ENCODE measurements at places on chromosomes 16 and 17.

- DNase-seq = no peak
Measured at GRCh38 chr17:18225642-18226283, 328 bp downstream of the LLGL1 start.

GRCh38 chr17:39705786-39706348, 6.0 kb downstream of the ERBB2 start:
- DNase-seq = no peak

DNA sequence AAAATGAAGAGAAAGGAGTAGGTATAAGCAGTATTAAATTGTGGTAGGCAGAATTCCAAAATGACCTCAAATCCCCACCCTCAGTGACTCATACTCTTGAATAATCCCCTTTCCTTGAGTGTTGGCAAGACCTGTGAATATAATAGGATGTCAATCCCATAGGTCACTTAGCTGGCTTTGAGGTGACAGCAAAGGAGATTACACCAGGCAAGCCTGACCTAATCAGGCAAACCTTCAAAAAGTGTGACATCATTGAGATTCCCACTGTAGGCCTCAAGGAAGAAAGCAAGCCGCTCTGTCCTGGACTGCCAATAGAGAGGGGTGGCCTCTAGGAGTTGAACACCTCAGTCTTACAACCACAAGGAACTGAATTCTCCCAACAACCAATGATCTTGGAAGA, 535.2 kb downstream of the RBFOX1 start:
- no peak for DNase-seq

- DNase-seq = no peak
Measured at GRCh38 chr16:67166598-67167168, 2.1 kb downstream of the HSF4 start.

DNA sequence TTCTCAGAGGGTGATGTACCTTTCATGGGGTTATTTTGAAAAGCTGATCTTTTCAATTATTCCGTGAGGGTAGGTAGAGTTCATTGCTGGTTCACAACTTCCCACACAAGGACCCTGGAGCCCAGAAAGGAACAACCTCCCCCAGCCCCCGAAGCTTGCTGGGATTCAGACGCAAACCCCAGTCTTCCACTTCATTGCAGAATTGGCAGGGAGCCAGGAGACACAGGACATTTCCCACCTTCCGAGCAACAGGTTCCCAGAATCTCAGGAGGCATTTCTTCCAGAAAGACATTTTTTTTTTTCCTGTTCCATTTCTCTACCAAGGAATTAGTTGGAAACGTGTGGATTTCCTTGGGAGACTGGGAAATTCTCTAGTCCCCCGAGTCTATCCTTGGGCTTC, 106.1 kb downstream of the GP2 start:
- DNase-seq = no peak

DNA sequence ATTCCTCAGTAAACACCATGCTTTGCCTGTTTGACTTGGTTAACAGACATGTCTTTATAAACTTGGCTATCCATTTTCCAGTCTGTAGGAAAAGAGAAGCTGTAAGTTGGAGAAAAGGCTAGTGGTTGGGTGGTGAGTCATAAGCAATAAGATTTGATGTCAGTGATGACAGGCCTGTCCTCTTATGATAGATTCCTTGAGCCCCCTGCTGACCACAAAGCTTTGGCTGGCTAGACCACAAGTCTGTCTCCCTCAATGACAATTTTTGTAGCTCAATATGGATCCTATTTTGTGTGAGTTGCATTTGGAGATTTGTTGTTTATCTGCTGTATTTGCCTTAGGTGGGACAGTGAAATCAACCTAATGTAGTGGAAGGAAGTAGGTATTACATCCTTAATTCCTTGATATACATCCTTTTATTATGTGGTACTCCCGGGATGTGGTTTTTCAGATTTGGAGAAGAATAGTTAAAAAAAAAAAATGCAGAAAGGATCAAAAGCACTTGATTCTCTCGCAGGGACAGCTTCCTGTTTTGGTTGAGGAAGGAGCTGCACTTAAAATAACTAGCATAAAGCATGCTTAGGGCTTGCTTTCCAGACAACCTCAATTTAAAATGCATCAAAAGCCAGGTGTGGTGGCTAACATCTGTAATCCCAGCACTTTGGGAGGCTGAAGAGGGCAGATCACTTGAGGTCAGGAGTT, 67.4 kb downstream of the SIAH1 start:
- DNase-seq = peak; percentile 79

DNA sequence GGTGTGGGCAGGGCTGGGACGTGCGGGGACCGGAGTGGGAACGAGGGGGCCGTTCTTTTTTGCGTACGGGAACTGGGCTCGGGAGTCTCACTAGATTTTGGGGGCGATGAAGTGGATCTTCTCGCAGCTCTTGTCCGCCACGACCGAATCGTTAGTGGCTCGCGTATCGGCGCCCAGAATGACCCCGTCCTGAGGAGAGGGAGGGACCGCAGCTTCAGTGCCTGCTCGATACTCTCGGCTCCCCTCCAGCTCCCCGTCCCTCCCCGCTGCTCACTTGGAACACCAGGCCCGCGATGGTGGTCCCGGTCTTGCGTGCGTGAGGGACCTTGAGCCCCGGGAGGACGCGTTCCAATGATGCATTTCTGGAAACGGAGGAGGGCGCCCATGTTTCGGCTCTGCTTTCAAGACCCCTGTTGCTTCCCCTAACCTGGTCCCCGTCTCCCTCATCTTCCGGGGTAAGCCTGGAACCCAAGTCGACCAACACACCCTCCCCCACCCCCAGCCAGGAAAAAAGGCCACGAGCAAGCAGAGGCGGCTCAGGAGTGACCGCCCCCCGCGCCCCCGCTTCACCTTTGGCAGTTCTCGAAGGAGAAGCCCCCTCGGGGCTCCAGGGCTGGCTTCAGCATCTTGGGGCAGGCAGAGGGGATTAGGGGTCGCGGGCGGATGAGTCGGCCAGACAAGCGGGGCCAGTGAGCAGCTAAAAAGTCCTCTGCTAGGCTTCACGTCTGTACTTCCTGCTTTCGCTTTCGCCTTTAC, at the start of gene PSMB10:
Gene PSMB10 (minus strand): TSS at position 727 of the 756 bp plus-strand sequence. CDS start 101 bp downstream, at position 626.
- peak; percentile 68 for DNase-seq

- no peak for DNase-seq
Measured at GRCh38 chr17:10055262-10055975, 143.0 kb downstream of the GAS7 start.

DNA sequence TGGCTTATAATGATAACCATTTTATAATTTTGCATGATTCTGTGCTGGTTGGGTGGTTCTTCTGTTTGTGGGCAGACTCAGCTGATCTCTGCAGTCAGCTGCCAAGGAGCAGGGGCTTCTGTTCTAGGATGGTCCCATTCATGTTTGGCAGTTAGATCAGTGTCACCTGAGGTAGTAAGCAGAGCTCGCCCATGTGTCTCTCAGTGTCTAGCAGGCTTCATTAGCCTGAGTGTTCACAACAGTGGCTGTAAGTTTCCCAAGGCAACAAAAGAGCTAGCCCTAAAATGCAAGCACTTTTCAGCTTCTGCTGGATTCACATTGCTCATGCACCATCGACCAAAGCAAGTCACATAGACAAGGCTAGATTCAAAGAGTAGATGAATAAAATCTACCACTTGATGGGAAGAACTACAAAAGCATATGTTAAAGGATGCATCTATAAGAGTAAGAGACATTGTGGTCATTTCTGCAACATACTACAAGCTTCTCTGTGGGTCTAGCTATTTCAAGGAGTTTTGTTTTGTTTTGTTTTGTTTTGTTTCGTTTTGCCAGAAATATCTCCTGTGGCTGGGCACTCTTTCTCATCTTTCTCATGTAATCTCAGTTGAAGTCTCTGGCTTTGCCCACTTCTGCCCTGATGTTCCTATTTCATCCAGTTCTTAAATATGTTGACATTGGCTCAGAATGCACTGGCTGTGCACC, 180.8 kb downstream of the HS3ST4 start:
- no peak for DNase-seq

GRCh38 chr17:71980171-71980570, 140.6 kb upstream of the SOX9 start:
- DNase-seq = no peak

DNA sequence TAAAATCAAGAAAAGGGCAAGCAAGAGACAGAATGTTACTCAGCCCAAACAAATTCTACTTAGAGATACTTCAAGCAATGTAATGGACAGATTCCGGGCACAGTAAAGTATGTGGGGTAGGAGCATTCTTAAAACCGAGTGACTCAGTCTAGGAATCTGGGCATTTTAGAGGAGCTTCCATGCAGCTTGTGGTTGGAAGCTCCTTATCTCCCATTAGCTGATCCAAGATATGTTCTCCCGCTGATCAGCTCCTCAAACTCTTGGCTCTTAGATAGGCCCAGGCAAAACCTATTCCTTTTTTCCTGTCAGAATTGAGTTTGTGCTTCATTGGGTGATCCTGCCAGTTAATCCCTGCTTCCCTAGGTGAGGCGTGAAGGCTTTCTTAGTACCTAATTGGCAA, 303.3 kb downstream of the CEP112 start:
- DNase-seq = no peak

DNA sequence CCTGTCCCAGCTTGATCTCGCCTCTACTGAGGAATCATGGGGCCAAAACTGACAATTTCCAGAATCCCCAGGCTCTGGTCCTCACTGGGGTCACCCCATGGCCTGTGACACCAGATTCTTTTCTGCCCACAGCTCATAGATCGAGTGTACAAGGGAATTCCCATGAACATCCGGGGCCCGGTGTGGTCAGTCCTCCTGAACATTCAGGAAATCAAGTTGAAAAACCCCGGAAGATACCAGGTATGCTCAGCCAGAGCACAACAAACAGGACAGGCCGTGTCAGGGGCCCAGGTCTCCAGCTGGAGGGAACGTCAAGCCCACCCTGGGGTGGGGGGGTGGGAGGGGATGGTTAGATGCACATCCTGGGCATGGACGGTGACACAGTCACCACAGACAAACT, 17.5 kb downstream of the USP6 start:
- no peak for DNase-seq

GRCh38 chr16:56988161-56988947, 1.0 kb upstream of the NLRC5 start:
- DNase-seq = peak; percentile 10

GRCh38 chr16:10921536-10922327, 20.5 kb downstream of the DEXI start:
- no peak for DNase-seq

- DNase-seq = peak; percentile 46
Measured at GRCh38 chr16:20740007-20740883, 1.4 kb downstream of the THUMPD1 start.

DNA sequence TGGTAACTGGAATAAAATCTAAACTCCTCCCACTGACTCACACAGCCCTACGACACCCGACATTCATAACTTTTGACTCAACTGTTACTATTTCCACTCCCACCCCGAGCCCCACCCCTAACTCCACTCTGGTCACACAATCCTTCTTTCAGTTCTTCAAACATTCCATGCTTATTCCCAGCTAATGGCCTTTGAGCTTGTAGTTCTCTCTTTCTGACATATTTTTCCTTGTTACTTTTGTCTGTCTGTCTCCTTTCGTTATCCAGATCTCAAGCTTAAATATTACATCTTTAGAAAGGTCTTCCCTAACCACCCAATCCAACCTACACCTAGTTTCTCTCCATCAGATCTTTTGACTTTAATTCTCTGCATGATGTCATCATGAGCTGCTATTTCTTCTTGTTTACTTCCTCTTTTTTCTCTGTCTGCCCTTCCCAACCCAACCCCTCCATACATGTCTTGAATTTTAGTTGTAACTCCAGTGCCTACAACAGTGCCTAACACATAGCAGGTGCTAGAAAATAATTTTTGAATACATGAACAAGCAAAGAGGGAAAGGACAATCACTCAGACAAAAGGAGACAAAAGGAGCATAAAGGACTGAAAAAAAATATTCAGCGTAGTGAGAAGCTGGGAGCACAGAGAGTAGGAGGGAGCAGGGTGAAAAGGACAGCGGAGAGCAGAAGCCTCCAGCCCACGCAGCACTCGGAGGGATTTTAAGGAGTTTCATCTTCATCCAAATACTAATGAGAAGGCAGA, 65.2 kb upstream of the SMIM36 start:
- DNase-seq = peak; percentile 50

- DNase-seq = peak; percentile 57
Measured at GRCh38 chr16:11916524-11917285, 949 bp upstream of the GSPT1 start.

- no peak for DNase-seq
Measured at GRCh38 chr17:10107316-10108165, 90.9 kb downstream of the GAS7 start.

GRCh38 chr17:3818786-3819185, 17.8 kb upstream of the ITGAE start:
- peak; percentile 89 for DNase-seq

DNA sequence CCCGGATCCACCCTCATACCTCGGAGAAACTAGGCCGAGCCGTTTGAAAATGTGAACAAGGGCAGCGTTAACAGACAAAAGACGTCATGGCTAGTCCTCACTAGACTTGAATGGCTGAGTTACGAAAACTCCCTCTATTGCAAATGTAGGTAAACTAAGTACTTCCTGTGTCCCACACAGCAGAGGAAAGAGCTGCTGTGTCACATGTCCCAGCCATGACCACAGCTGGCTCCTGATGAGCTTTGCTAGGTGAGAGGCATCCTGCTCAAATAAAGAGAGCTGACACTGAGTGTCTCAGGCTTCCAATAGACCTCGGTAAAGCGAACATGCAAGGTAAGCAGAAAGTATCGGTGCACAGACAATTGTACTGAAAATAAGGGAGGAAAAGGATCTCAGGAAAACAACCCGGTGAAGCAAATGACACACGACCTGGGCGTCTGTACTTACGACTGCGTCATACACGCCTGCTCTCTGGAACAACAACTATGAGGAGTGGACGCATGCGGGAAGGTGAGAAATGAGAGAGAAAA, 26.0 kb downstream of the TMEM204 start:
- DNase-seq = no peak

GRCh38 chr16:24988593-24989338, 26.4 kb downstream of the ARHGAP17 start:
- DNase-seq = peak; percentile 91

DNA sequence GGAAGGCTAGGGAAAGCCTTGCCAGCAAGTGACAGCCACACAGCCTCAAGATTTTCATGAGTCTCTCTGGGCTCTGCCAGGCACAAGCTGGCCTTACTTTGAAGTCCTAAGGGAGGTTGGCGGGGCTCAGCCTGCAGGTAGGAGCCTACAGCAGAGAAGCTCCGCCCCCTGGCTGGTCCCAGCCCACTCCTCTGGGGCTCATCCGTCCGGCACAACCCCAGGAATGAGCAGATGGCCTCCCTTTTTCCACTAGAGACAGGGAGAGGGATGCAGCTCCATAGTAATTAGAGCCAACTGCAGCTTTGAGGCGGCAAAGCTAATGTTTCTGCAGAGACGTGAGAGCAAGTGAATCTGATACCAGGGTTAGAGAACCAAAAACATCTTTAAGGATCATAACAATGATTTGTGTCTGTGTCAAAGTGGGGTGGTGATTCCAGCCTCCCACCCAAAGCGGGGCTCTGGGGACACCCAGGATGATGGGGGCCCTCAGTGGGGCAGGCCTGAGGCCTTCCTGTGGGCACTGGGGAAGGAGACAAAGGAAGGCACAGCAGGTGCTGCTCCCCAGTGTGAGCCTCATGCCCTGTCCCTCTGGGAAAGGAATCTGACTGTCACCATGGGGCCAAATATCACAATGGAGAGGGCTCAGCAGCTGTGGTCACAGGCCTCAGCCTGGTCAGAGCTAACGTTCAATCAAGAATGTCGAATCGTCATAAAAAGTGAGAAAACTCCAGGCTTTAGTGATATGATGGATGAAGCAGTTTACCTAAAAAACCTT, 61.5 kb downstream of the RBFOX3 start:
- no peak for DNase-seq

GRCh38 chr16:28843766-28844165, 2.4 kb downstream of the TUFM start:
- DNase-seq = no peak

All from dermis blood vessel endothelial cell (primary cell).